ENCODE measurements at places on chromosomes 1 and 21.

DNA sequence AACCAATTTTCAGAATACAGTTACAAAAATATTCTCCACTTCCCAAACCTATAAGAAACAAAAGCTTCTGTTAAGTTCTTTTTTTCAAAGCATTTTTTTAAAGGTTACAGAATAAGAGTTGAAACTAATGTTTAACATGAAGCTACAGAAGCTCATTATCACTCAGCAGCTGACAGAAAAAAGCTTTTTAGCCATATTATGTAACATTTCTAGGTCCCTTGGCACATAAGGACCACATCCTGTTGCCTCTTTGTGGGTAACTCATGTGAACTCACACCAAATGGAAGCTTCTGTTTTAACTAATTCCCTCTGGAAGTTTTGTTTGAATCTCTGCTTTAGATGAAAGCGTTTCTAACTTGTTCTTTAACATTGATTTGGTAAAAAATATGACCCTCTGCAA, 242.5 kb upstream of the TMPRSS15 start:
- DNase-seq, result no peak

GRCh38 chr1:159084152-159084551, 7.6 kb upstream of the AIM2 start:
- no peak for DNase-seq

GRCh38 chr1:222817529-222817928, 2.7 kb downstream of the DISP1 start:
- DNase-seq, result peak; percentile 91

GRCh38 chr21:34999397-34999941, 49.6 kb downstream of the RUNX1 start:
- DNase-seq, result no peak

DNA sequence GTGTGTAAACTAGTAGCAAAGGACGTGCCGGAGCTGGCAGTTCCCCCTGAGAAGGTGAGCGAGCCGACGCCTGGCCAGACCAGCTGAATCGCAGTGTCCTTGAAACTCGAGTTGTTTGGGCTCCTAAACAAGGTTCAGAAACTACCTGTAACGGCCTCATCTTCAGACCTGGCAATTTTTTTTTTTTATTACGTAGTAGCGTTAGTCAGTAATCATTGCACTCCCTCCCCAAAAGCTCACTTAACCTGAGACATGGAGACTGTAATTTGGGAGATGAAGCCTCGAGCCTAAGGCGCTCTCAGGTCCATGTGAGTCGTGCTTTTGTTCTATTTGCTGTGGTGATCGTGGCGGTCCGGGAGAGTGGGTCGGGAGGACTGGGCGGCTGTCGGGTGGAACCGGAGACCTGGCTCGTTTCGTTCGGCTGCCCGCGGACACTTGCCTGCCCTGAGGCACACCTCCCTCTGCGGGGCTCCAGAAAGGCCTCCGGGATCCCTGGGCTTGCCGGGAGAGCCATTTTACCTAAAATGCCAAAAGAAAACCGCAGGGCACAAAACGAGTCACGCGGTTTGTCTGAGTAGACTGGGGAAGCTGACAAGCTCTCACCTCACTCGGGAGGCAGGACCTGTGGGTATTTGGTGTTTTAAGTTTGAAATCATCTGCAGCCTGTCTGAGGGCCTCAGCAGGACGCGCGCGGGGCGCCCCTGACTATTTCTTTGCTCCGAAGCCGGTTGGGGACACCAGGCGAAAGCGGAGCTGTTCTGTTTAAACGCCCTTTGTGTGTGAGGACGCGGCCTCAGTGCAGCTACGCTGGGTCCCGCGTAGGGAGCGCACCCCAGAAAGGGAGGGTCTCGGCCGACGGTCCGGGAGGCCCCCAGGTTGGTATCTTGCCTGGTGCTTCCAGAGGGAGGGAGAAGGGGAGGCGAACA, 722 bp downstream of the LHX8 start:
- DNase-seq, result no peak

DNA sequence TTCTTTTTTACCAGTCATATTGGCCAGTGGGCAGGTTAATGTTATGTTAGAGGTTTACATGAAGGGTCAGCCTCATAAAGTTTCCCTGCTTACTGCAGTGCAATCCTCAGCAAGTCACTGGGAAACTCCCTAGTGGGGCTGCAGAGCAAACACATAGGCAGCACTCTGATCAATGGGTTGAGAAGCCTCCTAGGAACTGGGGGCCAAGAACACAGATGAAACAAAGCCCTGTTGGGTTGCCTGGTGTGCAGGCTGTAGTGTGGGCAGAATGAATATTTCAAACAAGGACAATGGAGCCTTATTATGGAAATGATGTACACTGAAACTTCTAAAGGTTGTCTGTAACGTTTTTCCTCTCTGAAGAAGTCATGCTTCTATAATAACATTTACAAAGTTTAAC, 431.6 kb upstream of the PTBP2 start:
- no peak for DNase-seq

GRCh38 chr1:19197845-19198244, 12.2 kb downstream of the UBR4 start:
- DNase-seq, result no peak

DNA sequence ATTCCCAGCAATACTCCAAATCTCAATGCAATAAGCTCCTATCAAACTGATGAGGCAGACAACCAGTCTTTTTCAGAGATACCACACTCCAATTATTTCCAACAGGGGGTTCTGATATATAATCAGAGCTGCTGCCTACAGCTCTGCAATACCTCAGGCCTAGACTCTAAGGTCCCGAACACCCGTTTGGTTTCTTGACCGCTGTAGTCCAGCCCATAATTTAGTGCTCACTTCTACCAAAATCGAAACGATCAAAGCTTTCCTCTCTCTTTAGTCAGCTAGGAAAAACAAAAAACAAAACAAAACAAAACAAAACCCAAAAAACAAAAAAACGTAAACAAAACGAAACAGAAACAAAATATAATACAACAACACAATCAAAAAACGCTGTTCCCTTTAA, 453.0 kb downstream of the NEGR1 start:
- no peak for DNase-seq

DNA sequence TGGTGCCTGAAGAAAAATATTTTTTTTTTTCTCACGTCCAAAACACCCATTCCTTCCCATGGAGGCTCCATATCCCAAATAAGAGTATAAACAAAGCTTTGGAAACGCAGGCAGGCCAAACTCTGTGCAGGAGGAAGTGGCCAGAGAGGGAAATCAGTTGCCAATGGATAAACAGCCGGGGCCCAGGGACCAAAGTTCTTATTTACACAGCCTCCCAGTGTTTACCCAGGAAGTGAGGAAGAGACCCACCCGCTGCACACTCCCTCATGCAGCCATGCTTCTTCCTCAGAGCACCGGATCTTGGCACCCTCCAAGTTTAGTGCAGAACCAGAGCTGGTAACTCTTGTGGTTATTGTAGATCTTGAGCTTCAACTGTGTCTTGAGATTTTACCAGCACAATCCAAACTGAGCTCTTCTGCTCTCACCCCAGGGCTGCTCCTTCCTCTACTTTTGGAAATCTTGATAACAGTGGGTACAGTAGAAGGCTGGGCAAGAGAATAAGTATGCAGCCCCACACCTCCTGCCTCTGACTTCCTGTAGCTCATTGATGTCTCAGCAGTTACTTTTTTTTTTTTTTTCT, 14.2 kb downstream of the MARCKSL1 start:
- DNase-seq, result no peak

GRCh38 chr1:63327417-63328054, 5.2 kb downstream of the FOXD3 start:
- peak; percentile 45 for DNase-seq

- no peak for DNase-seq
Observed at GRCh38 chr1:169906938-169907337, 13.2 kb upstream of the SCYL3 start.

- no peak for DNase-seq
Observed at GRCh38 chr21:45291613-45292398, 4.1 kb upstream of the POFUT2 start.

- DNase-seq, result no peak
Observed at GRCh38 chr1:74641161-74641560, 32.4 kb downstream of the ERICH3 start.

DNA sequence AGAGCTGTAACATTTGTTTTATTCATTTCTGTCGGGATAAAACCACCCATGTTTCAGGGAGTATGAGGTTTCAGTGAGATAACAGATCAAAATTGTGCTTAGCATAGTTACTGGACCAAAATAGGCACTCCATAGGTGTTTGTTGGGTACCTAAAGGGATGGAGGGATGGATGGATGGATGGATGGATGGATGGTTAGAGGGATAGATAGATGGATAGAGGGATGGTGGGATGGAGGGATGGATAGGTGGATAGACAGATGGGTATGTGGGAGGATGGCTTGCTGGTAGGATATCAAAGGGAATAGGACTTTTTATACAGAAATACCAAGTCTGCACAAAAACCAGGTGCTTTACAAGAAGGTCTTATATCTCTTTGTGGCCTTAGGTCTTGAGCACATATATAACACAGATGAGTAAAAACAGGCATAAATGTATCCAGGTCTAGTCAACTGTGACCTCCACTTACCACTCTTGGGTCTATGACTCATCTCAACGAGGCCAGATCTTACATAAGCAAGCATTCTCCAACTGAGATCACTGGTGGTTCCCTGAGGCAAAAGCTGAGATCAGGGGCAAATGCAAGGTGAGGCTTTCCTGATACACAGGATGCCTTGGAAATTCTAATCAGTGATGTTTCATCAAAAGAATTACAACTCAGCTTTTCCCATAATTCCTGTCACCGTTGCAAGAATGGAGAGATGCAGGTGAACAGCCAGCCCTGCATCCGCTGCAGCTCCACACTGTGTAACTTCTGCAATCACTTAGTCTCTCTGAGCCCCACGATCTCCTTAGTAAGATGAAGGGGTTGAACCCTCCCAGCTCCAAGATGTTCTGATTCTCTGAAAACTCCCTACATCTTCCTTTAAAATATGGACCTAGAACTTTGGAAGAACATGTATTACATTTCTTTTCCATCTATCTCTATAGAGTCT, 32.0 kb downstream of the PTAFR start:
- DNase-seq, result peak; percentile 76

DNA sequence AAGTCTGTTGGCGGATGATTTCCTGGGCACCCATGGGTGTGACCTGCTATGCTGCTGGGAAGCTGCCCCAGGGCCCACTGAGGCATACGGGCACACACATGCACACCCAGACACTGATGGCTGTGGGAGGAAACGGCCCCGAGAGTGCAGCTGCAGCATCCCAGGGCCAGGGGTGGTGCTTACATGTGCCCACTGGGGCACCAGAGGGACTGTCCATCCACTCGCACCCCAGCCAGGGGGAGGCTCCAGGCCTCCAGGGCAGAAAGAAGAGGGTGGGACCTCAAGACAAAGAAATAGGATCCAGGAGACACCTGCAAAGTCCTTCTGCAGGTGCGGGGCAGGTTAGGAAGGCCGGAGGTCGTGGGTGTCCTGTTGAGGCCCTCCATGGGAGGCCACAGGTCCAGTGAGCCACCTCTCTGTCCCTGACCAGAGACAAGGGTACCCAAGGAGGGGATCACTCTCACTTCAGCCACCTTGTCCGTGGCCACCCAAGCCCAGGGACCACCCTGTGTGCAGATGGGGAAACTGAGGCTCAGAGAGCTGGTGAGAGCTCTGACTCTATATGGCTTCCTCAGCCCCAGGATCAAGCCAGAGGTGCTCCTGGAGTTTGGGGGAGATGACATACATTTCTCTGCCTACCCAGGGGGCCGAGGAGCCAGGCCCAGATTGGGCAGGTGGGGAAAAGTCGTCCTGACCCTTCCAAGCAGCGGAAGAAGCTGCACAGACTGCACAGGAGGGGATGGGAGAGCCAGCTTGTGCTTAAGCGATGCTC, 57.1 kb downstream of the WNT9A start:
- no peak for DNase-seq

DNA sequence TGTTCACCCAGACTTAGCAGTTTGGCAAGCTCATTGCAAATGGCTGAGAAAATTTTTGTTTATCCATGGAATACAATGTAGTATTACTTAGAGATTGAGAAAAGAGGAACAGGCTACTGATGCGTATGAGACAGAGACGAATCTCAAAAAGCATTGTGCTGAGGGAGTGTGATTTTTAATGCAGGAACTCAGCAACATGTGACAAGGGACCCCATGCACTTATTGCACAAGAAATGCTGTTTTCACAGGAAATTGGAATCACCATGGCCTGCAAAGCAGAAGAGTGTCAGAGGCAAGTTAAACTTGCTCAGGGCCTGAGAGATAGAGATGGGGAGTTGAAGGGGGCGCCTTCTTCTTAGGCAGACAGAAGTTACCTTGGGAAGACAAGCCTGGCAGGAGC, 32.6 kb upstream of the TLR5 start:
- DNase-seq, result no peak

- no peak for DNase-seq
Observed at GRCh38 chr1:42128499-42128898, 24.7 kb upstream of the GUCA2B start.

- no peak for DNase-seq
Observed at GRCh38 chr1:95233319-95233736, 682 bp upstream of the RWDD3 start.

GRCh38 chr1:23555986-23556634, 3.2 kb downstream of the ID3 start:
- peak; percentile 85 for DNase-seq

- DNase-seq, result no peak
Observed at GRCh38 chr1:198846556-198846955, 207.7 kb downstream of the PTPRC start.

DNA sequence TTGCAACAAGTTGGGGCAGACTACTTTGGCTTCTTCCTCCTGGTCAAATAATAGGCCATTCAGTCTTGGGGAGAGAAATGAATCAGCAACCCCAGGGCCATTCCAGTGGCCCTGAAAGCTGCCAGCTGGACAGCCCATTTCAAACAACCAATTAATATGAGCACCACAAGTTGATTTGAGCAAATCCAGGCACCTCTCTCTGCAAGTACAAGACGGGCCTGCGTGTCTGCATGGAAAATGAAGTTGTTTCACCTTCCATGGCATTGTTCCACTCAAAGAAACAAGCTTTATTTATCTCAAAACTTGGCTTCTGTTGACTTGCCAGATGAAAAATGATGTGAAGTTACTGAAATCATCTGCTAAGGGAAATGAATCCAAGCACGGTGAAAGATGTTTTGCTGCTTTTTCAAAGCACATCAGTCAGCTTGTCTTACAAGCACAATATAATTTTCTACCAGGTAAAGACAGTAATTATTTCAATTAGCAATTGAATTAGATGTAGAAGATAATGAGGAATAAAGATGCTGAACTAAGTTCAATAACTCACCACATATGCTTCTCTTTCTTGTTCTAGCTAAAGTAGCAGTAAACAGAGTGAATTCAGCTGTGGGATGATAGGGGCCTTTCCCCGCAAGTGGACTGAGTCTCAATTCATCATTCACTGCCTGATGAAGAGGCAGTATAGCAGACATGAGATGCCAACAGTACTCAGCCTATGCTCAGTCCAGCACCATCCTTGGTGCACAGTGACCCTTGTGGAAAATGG, 95.2 kb upstream of the SSX2IP start:
- no peak for DNase-seq

GRCh38 chr1:223198628-223198965, 55.5 kb upstream of the TLR5 start:
- no peak for DNase-seq

GRCh38 chr1:209534496-209535250, 48.8 kb upstream of the CAMK1G start:
- no peak for DNase-seq

All from Caki2 (cell line).